ENCODE measurements at places on chromosomes 7 and 10.

- DNase-seq: no peak
These were observed 239.2 kb downstream of the PARD3 start for GRCh38 chr10:34575882-34576281.

DNA sequence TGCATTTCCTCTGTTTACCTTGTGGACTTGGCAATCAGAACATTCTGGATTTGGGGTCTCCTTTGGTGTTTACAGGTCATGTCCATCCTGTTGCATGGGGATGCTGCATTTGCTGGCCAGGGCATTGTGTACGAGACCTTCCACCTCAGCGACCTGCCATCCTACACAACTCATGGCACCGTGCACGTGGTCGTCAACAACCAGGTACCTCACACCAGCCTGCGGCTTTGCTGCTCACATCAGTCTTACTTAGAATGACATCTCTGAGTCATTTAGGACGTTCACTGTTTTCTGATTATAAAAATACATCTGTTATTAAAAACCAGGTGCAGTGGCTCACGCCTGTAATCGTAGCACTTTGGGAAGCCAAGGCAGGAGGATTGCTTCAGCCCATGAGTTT is 67.0 kb upstream of the ZMIZ2 start:
- DNase-seq: no peak

DNA sequence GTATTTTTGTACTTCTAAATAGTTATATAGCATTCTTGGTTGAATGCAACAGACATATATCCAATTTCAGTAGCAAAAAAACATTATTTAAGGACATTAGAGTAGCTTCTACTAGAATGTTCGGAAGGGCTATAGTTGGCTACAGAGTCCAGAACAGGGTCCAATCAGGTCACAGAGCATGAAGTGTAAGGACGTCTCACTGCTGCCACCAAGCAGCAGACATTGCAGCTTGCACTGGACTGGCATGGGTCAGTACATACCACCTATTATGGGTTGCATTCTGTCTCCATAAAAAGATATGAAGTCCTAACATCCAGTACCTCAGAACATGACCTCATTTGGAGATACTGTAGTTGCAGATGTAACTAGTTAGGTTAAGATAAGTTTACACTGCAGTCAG is 87.3 kb downstream of the LHFPL3 start:
- DNase-seq: no peak

DNA sequence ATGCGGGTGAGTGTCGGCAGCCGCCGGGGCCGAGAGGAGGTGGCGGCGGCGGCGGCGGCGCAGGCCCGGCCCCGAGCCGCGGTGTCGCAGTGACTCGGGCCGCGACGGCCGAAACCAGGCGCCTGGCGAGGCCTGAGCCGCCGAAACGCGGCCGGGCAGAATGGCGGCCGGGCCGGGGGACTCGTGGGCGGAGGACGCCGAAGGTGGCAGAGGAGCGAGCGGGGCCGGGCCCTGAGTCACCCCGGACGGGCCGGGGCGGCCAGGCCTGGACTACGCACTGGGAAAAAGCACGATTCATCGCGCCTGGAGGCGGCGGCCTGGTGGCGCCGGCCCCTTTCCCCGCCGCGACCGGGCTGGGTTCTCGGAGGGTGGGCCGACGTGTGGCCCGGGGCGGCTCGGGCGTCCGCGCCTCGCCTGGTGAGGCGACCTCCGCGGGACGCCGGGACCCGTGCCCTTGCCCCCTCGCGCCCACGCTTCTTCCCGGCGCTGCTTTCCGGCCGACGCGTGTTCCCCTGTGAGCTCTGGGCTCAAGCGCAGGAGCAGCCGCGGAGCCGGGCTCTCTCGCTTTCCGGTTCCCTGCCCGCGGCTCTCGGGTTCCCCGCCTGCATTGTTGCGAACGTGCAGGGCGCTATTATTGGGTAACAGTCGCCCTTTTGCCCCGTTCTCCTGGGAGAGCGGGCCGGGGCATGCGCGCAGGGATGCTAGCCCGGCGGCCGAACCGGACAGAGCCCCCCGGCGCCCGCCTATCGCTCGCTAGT is 500 bp downstream of the CUL1 start:
- DNase-seq: peak; percentile 53

All from HuH-7 (cell line).